ENCODE measurements at places on chromosomes 3 and 15.

- no peak for DNase-seq
These were observed 15.0 kb downstream of the BHLHE40 start for GRCh38 chr3:4994144-4994730.

GRCh38 chr15:71542836-71543235 is 267.5 kb upstream of the NR2E3 start:
- DNase-seq: no peak

DNA sequence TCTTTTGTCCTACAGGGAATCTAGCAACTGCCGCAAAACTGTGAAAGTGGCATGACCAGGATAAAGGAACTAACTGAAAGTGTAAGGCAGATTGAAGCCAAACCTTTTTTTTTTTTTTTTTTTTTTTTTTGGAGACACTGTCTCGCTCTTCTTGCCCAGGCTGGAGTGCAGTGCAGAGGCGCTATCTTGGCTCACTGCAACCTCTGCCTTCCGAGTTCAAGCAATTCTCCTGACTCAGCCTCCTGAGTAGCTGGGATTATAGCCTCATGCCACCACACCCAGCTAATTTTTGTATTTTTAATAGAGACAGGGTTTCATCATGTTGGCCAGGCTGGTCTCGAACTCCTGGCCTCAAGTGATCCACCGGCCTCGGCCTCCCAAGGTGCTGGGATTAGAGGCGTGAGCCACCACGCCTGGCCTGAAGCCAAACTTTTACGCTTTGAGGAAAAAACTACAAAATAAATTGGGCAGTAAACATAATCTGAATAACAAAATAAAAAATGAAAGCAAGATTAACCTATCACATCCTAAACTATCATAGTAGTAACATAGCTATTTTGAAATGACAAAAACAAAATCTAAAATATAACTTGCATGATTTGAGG is 9.7 kb downstream of the SLTM start:
- no peak for DNase-seq

- DNase-seq: no peak
These were observed 51.7 kb upstream of the TSPAN3 start for GRCh38 chr15:77122576-77122975.

- DNase-seq: no peak
These were observed 149.9 kb upstream of the PDZRN3 start for GRCh38 chr3:73774645-73775044.

Measured in hypothalamus (tissue), 51 donors.